ENCODE measurements at places on chromosomes 1 and 21.

DNA sequence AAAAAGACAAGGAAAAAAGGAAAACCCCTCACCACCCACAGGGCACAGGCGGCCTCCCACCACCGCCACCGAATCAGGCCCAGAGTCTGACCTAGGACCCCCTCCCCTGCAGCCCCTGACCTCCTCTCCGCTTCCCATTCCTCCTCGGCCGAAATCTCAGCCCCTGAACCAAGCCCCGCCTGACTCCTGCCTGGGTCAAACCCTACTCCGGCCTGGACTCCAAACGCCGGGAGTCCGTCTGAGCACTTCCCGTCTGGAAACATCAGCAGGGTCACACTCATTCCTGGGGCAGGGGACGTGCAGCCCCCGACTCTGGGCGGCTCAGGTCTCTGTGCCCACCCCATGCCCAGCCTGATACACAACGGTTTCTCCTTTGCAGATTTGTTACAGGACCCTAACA is 26.4 kb upstream of the SUMO3 start:
- DNase-seq = no peak

DNA sequence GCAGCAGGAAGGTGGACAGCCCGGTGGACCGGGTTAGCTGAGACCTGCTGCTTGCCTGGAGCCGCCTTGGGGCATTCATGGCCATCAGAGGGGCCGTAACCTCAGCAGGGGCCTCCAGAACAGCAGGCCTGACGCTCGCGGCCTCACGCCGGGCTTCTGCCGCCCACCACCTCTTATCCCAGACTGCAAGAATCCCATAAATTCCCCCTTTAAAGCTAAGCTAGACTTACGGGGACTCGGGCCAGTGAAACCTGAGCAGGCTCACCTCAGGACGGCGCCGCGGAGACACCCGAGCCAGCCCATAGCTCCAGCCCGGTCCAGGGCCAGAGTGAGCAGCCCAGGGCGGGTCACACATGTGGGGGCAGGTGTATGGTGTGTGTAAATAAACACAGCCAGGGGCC is 132.3 kb downstream of the GLIS1 start:
- DNase-seq = no peak

GRCh38 chr1:89794406-89794805 is 26.4 kb upstream of the LRRC8D start:
- no peak for DNase-seq

GRCh38 chr21:45508607-45509565 is 33.4 kb downstream of the SLC19A1 start:
- no peak for DNase-seq

DNA sequence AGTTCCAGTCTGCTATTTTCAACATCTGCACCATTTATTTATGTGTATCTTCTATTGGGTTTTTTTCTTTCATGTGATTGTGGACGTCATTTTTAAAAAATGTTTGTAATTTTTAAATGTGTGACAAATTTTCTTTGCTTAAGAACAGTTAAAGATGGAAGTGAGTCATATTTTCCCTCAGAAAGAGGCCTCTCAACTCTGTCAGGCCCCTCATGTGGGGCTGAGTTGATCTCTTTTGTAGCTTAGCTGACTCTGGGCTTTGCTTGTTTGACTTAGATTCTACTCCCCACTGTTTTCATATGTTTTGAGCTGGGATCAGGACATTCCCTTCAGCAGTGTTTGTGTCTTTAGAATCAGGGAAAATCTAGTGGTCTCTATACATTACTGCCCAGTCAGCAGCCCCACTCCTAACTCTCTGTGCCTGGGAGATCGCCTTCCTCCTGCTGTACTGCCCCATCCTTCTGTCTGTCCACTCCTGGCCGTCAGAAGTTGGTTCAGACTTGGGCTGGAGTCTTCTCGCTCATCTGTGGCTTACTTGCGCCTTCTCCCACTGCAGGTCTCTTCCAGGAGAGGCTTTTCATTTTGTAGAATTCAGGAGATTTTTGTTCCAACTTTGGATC is 137.4 kb downstream of the DYRK1A start:
- DNase-seq = no peak

DNA sequence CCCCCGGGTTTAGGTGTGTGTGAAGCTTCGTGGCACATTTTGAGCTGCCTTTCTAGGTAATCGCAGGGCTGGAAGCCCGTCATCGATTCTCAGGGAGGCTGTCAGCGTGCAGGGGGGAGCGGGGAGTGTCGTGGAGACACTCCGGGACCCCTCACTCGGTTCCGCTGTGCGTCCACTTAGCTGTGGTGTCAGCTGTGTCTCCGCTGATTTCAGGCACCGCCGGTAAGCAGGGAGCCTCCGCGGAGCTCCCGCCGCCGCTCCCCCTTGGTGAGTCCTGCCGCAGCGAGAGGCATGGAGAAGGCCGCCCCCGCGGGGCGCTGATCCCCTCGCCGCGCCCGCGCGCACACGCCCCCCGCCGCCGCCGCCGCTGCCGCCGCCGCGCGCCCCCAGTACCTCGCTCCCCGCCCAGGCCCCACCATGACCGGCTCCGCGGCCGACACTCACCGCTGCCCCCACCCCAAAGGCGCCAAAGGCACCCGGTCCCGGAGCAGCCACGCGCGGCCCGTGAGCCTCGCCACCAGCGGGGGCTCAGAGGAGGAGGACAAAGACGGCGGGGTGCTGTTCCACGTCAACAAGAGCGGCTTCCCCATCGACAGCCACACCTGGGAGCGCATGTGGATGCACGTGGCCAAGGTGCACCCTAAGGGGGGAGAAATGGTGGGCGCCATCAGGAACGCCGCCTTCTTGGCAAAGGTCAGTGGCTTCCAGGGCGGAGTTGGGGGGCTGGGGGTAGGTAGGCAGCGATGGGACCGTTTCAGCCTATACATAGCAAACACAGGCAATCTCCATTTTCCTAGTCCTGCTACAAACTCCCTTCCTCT is 995 bp downstream of the VASH2 start:
- no peak for DNase-seq

DNA sequence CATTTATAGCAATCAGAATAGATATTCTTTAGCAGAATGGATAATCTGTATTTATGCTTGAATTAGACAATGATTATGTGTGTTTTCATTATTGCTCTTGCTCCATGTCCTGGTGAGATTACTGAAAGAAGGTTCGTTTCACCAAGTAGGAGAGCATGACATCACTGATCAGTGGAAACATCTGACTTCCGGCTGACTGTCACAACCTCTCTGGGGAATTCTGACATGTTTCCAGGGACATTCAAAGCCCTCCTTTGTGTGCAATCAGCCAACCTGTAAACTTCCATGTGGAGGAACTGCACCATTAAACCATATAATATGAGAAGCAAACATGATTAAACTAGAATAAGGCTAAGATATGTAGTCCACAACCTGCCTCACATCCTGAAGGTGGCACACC is 424.8 kb upstream of the ADGRL4 start:
- DNase-seq = no peak

DNA sequence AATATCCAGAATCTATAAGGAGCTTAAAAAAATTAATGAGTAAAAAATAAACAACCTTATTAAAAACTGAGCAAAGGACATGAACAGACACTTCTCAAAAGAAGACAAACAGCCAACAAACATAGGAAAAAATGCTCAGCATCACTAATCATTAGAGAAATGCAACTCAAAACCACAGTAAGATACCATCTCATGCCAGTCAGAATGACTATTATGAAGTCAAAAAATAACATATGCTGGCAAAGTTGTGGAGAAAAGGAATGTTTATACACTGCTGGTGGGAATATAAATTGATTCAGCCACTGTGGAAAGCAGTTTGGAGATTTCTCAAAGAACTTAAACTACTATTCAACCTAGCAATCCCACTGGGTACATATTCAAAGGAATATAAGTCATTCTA is 25.3 kb downstream of the PIGK start:
- DNase-seq = no peak

GRCh38 chr1:21814241-21814918 is 2.3 kb downstream of the LDLRAD2 start:
- DNase-seq = no peak

GRCh38 chr1:103489935-103490334 is 35.6 kb upstream of the RNPC3 start:
- DNase-seq = no peak

GRCh38 chr1:214912127-214912526 is 170.4 kb upstream of the KCNK2 start:
- no peak for DNase-seq

DNA sequence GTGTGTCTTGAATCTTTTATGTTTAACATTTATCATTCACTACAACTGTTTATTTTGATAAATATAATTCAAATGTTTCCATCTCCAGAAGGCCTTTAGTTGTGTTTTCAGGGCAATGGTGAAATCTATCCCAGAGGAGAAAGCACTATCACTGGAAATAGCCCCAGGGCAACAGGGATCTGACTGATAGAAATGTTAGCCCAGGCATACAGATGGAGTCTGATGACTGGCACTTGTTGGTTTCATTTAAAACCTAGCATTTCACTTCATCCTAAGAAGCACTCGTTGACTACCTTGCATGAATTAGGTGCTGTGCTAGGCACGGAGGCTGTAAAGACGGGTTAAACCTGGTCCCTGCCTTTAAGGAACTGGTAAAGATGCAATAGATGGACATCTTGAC is 103.1 kb downstream of the C1orf21 start:
- no peak for DNase-seq

GRCh38 chr1:203548892-203549291 is 54.9 kb downstream of the OPTC start:
- no peak for DNase-seq

- DNase-seq = no peak
These were observed 183.5 kb downstream of the BRINP2 start for GRCh38 chr1:177354247-177354646.

- DNase-seq = no peak
These were observed 285.9 kb upstream of the C1orf87 start for GRCh38 chr1:60359431-60359830.

DNA sequence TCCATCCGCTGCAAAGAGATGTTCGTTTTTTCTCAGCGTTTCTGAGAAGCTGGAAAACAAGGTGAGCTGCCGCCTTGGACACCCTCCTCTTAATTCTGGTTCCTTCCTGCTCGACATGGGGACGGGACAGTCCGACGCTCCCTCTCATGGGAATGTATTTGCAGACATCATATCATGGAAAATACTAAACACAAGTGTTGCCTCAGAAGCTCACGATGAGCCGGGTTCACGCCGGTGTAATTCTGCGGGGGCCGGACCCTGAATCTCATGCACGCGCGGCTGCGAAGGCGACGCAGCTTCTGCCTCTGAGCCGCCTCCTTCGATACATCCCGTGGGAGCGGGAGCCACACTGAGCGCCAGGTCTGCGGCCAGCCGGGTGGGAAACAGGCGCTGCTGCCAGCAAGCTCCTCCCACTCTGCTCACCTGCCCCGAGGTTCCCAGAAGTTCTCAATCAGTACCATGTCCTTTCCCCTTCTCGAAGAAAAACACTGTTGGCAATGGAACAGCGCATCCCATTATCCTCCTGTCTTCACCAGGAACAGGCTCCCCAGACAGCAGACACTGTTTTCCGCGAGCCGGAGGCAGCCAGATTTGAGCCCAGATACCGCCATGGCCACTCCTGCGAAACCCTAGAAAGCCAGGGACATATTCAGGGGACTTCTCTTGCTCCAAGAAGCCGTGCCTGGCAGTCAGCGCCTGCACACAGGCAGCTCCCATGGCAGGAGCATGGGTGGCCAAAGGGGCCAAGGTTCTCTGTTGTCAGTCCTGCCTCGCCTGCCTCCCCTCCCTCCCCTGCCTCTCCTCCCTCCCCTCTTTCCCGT is 98.0 kb downstream of the WDR4 start:
- DNase-seq = no peak

- no peak for DNase-seq
These were observed 94.2 kb downstream of the KCNK1 start for GRCh38 chr1:233707880-233708815.

- no peak for DNase-seq
These were observed 51.9 kb downstream of the TEX35 start for GRCh38 chr1:178564783-178565180.

GRCh38 chr1:198756470-198756869 is 117.6 kb downstream of the PTPRC start:
- no peak for DNase-seq

GRCh38 chr21:31354604-31355443 is 10.8 kb upstream of the TIAM1 start:
- DNase-seq = peak; percentile 44

DNA sequence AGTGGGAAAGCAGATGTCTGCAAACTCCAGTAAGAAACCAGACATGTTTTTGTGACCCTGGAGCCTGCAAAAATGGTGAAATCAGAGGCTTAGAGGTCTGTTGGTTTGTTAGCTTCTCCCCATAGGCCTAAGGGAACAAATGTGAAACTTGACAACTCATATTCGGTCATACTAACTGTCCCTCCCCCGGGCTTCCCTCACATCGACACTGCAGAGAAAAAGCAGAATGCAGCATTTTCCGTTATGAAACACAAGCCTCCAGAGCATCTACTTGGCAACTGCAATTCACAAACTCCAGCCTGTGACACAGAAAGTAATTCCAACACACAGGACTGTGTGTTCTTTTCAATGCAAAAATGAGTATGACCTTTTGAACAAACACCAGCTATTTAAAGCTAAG is 3.7 kb downstream of the KCNA2 start:
- DNase-seq = no peak

DNA sequence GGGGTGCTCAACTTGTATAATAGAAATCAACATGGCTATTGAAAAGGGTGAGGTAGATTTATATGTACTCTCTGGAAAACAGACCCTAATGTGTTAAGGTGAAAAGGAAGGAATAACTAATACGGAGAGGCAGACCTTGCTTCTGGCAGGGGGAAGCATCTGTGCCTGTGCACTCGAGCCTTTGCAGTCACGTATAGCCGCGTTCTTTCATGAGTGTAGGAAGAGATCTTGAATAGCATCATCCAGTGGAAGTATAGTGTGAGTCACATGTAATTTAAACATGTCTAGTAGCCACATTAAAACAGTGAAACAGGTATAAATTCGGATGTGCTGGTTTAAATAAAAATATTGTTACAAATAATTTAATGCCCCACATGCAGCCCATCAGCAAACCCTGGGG is 3.0 kb downstream of the A3GALT2 start:
- no peak for DNase-seq

DNA sequence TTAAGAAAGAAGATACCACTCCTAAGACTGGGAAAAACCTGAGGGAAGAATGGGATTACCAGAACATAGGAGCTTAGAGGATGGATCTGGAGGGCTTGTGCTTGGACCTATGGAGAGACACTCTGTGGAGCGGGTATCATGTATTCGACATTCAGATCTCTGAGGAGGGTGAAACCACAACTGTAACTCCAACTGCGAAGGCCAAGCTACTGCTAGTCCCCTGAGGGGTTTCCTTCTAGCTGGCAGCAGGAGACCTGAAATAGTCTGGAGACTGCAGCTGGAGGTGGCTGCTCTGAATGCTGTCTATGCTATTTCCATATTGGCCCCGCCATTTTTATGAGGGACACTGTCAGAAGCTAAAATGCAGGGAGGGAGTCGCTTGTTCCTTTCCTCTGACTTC is 462.3 kb downstream of the PTPRC start:
- no peak for DNase-seq

GRCh38 chr1:173255214-173255813 is 48.2 kb upstream of the TNFSF4 start:
- DNase-seq = no peak

DNA sequence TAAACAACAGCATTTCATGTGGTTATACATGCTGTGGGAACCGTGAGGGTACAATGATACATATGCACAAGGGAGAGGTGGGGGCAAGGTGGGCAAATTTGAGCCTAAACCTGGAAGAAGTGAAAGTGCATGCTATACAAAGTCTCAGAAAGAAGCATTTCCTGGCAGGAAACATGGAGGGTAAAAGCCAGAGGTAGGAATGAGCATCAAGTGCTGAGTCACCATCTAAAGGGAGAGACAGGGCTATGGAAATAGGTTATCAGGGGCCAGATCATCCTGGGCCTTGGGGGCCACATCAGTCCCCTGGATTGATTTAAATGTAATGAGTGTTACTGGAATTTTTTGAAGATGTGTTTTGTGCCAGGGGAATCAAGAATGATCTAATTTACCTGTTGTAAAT is 60.1 kb upstream of the DAB1 start:
- no peak for DNase-seq

All from stimulated activated CD8-positive, alpha-beta memory T cell treated with anti-CD3 and anti-CD28 coated beads, Interleukin-7, amount 100 ng/mL, for 1 hour (primary cell).